ENCODE measurements at places on chromosomes 12 and 14.

DNA sequence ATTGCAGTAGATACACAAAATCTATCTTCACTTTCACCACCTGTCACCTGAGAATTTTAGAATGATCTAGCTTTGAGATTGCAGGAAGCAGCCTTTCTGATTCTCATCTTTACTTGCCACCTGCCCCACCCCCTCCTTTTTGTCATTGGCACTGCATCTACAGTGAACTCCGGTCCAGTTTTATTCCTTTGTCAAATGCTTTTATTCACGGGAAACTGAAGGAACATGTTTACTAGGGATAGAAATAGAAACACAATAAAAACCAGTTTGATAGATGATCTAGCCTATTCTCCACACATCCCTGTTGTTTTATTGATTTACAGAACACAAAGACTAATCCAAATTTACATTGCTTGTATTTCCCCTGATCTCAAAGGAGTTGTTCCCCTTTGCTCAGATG, 471.7 kb upstream of the STXBP6 start:
- DNase-seq: no peak

- DNase-seq: no peak
Measured at GRCh38 chr12:113149361-113150150, at the start of gene CFAP73. Gene CFAP73 (plus strand): TSS chr12:113149724. CDS start chr12:113149858, 134 bp downstream.

DNA sequence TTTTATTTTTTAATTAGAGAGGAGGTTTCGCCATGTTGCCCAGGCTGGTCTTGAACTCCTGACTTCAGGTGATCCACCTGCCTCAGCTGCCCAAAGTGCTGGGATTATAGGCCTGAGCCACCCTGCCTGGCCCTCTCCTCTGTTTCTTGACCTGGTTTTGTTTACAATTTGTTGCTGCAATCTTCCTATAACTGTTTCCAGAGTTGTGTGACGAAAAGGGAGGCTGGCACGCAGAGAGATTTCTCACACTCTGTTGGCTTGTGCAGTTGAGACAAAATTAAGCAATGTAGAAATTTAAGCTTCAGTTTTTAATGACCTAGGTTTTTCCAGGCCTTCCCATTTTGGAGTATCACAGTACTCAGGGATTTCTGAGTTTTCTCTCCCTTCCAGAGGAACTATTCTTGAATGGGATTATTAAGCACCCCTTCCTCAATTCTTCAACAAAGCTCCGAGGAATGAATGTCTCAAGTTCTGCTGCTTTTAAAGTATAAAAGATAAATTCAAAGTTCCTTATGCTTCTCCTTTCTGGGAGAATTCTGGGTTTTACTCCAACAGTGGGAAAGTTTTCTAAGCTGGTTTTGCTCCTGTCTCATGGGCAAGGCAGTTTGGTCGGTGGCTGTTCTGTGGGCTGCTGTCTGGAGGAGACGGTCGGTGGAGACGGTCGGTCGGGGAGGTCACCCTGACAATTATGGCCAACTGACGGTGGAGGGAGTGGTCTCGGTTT, 20.4 kb upstream of the FOS start:
- no peak for DNase-seq

DNA sequence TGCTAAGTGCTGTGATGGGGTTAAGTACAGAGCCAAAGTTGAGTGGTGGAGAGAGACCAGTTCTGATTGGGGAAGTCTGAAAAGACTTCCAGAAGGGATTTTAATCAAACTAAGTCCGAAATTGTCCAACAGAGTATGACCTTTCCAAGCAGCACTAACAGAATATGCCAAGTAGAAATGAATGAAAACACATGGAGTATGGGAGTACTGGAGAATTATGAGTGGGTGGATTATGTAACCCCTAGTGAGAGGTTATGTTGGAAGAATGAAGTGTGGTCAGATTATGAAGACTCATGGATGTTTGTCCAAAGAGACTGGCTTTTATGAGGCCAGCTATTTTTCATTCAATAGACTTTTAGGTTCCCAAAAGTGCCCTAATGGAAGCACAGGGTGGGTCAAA, 94.0 kb upstream of the PLEKHA5 start:
- no peak for DNase-seq

DNA sequence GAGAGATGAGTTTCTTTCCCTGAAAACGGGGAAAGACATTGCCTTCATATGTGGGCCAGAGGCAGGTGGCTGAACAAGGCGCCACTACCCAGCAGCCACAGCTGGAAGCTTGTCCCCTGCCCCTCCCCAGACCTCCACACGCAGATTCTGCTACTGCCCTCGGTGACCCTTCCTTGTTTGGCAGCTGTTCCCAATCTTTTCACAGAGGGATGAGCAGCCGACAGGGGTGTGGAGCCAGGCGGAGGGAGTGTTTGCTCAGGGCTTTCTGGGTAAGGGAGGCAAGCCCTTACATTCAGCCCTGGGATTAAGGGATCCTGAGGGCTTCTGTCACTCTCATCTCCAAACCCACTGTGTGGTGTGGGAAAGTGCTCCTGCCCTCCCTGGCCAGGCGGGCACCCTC, 4.5 kb upstream of the KRT4 start:
- DNase-seq: no peak

DNA sequence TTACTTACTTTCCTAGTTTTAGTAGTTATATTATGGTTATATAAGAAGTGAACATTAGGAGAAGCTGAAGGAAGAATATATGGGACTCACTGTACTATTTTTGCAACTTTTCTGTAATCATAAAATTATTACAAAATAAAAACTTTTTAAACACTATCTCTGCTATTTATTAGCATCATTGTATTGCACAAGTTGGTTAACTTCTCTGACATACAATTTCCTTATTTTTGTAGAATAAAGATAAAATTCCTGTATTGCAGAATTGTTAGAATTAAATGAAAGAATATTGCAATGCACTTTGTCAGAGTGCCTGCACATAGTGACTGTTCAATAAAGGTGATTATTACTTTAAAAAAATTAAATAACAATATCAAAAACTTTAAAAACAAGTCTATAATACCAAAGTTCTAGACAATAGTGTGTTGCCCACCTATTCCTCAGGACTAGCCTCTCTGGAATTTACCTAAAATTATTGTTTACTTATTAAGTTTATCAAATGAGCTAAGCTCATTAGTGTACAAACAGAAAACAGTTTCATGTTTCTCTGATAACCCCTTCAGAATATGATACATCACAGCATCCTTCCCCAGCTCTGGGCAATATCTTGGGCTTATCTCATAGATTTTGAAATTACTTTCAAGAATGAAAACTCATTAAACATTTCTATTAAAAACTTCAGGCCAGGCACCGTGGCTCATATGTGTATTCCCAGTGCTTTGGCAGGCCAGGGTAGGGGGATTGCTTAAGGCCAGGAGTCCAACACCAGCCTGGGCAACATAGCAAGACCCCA, 77.4 kb upstream of the TMPO start:
- no peak for DNase-seq

GRCh38 chr14:77970646-77971045, 170.7 kb downstream of the ADCK1 start:
- DNase-seq: no peak

DNA sequence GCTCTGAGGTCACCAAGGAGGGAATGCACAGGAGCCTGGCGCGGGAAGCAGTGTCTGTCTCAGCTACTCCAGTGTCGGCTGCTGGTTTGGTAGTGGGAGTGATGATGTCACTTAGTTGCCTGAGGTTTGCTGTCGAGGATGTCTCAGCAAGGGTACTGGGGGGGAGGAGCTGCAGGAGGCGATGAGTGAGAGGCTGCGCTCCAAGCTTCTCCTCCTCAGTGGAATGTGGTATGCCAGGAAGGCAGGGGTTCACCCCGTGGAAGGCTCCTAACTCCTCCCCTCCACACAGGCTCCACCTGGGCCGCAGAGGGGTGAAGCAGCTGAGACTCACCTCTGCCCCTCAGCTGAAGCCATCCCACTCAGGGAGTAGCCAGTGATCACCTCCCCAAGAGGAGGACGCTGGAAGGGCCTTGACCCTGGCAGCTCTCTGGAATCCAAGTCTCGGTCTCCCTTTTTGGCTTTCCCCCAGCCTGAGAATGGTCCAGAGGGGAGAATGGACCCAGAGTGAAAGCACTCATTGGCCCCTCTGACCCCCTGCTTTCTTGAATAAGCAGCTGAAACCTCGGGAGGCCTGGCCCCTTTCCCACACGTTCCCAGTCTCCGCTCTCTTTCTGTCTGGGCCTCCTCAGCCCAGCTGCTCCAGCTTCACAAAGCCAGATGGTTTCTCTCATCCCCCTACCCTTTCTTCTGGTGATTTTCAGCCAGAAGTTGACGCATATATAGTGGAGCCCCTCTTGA, 178.9 kb upstream of the FKBP4 start:
- no peak for DNase-seq

- DNase-seq: peak; percentile 38
Measured at GRCh38 chr14:103520657-103521437, 1.8 kb downstream of the CKB start.

DNA sequence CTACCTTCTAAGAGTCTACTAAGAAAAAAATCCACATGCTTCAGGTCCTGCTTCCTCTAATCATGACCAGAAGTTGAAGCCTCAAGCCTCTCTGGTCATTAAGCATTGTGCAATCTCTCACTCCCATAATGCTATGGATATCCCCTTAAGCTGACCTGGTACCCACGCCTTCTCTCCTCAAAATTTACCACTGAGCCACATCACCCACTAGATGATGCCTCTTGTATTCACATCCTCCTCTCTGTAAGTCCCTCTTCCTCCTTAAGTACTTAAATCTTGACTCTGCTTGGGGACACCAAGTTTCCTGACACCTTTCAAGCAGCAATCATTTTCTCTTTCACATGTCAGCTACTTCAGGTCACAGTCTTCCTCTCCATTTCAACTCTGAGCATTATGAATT, 9.8 kb downstream of the GALNT4 start:
- no peak for DNase-seq

DNA sequence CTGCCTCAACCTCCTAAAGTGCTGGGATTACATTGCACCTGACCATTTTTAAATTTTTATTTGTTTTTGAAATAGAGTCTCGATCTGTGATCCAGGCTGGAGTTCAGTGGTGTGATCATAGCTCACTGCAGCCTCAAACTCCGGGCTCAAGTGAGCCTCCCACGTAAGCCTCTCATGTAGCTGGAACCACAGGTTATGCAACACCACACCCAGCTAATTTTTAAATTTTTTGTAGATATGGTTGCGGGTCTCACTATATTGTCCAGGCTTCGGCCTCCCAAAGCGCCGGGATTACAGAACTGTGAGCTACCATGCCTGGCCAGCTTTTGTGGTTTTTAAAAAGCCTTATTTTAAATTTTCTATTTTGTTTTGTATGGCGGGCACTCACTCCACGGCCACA, 2.2 kb upstream of the DRAM1 start:
- no peak for DNase-seq

DNA sequence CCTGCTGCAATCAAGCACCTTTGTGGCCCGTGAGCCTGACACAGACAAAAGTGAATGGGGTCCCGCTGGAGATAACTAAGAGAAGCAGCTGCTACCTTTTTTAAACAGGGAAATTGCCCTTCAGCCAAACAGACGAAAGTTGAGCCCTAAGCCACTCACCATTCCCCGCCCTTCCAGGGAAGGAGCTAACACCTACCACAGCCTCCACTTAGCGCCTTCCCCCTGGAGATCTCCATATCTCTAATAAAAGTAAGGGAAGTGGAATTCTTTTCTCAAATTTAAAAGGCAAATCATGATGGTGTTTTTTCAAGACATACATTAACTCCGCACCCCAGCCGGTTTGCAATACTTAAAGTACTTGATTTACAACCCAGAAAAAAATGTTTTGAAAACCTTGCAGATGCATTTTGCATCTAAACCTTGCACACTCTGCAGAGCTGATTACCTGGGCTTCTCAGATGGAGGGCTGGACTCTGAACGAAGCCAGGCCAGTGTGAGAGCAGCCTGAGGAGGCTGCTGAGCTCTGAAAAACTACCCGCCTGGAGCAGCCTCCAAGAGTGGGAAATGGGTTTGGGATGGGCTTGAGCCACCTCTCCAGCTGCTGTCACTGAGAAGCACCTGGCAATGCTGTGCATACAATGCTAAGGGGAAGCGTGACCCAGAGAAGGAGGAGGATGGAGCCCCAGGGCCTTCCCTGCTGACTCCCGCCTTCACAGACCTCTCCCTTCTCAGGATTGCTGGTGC, 10.0 kb downstream of the NUAK1 start:
- DNase-seq: no peak

DNA sequence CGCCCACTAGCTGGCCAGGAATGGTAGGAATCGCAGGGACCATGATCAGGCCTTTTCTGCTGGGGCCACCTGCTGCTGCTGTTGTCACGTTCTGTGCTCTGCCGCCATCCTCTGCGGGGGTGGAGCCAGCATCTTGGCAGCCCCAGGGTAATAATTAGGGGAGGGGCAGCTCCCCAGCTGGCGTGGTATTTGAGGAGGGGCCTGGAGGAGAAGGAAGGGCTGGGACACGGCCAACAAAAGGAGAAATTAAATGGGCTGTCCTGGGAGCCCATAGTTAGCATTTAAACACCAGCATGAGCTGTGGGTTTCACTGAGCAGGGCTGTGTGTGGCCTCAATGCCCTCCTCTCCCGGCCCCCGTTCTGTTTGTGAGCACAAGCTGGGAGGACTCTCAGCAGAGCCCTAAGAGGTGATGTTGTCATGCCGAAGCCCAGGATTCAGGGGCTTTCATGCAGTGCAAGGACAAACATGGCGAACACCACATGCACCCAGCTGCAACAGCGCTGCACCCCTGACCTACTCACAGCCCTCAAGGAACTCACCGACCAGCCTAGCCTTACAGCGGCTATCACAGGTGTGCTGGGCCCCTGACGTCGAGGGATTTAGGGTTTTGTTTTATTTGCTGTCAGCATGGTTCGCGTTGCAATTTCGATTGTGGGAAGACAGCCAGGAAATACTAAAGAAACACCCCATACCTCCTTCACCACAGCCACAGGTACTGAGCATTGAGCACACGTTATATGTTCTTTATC, 324.3 kb downstream of the CACNA1C start:
- DNase-seq: no peak

GRCh38 chr14:33958605-33959226, 7.8 kb upstream of the EGLN3 start:
- DNase-seq: no peak

DNA sequence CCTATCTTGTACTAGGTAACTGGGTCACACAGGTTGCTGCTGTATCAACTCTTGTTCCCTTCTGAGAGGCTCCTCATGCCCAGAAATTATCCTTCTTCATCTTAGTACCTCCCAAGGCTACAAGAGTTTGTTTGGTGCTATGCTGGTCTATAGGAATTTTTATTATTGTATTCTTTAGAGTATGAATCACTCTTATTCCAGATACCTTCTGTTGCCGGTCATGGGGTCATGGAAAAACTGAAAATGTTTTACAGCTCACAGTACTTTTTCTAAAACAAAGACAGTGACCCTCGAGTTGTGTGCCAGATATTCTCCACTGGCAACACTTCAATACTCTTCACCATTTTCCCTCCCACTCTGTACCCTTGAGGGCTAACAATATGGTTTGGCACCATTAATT, 1598.0 kb upstream of the TMEM132C start:
- no peak for DNase-seq

GRCh38 chr14:49857427-49858003, 4.9 kb upstream of the NEMF start:
- DNase-seq: no peak

DNA sequence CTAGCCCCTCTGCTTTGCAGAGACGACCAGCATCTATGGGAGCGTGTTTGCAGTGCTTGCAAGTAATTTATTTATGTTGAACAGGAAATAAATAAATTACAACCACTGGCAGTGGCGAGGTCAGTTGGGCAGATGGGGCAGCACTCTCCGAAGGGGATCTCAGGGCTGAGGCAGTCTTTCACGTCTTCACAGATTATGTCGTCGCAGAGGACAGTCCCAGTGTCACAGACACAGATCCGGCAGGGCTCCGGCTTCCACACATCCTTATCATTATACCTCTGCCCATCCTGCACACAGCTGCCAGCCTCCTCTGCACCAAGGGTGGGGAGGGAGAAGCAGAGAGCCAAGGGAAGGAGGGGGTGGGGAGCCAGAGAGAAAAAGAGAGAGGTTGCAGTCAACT, 4.5 kb downstream of the COL2A1 start:
- no peak for DNase-seq

Data from activated T-cell treated with anti-CD3 and anti-CD28 coated beads for 24 hours (primary cell).